CD4-positive, alpha-beta memory T cell (primary cell): ENCODE measurements at places on chromosomes 7 and 10.

- no peak for DNase-seq
Observed at GRCh38 chr10:78236416-78237015, 202.9 kb downstream of the RPS24 start.

DNA sequence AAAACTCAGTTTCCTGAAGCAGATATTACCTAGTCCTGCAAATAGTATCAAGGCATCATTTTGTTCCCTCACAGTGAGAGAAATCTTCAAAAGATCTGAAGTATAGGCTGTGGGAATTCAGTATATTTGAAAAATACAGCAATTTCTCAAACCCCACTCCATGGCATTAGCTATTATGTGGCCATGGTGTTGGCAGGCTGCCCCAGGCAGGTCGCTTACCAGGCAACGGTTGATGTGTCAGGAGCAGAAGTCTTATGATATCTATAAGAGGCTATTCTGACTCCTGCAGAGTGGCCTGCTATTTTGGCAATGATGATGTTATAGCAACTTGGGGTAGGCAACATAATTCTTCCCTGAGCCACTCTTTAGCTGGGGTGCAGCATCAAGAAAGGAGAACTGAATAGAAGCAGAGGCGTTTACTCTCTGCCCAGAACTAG is 187.9 kb downstream of the PLXDC2 start:
- DNase-seq = no peak

DNA sequence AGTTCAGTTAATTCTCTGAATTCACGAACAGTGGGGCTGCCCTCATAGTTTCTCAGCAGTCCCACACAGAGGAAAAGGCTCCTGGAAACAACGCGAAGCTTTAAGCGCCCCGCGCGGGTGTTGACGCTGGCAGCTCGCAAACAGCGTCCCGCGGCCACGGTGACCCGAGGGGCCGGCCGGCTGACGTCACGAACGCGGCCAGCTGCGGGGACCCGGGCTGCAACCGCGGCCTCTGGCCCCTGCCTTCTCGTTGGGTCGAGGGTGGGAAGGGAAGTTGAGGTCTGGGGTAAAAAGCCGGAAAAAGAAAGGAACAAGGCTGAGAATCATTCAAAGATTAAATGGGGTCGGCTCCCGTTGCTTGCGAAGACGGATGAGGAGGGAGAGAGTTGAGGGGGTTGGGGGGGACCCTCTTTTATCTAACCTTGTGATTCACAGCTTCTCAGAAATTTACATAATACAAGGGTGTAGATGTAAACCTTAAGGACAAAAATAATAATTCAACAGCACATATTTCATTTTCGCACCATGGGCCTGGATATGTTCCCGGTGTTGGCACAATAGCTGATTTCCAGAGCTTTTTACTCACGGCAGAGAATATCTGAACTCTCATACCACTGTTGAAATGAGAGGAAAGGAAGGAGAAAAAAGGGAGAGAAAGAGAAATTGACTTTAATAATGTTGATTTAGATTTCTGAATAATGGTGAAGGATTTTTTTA is 7.3 kb upstream of the FEZF1 start:
- DNase-seq = no peak

GRCh38 chr7:28700790-28701203 is 257.3 kb downstream of the TRIL start:
- DNase-seq = no peak

DNA sequence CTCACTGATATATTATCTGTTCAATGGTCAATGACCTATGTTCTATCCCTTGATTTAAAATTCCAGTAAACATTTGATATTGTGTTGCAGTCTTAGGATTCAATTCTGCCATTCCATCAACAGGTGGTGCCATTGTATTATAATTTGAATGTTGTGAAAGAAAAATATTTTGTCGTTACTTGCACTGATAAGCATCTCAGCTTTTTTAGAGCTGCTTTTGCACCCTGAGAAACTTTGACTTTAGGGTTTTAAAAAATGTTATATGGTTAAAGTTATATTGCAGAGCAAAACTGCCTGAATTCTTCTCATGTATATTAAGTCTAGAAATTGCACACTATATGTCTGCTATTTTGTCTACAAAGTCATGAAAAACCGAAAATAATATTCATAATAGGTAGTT is 18.8 kb upstream of the MINDY3 start:
- peak; percentile 30 for DNase-seq

- DNase-seq = no peak
Observed at GRCh38 chr10:287814-288213, 152.6 kb downstream of the ZMYND11 start.

DNA sequence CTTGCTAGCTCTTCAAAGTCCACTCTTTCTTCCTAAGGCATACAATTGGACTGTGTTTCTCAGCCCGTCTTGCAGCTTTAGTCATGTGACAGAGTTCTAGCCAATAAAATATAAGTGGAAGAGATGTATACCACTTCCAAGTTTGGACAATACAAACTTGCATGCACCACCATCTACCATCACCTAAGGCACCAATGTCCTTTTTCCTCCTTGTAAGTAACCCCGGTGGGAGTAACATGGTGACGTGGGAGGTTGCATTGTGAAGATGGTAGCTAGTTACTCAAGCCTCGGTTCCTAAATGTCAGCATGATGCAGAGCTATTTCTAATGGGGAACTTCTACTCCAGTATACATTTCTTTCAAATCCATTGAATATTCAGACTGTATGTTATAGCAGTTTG is 5.3 kb upstream of the CACNB2 start:
- no peak for DNase-seq

DNA sequence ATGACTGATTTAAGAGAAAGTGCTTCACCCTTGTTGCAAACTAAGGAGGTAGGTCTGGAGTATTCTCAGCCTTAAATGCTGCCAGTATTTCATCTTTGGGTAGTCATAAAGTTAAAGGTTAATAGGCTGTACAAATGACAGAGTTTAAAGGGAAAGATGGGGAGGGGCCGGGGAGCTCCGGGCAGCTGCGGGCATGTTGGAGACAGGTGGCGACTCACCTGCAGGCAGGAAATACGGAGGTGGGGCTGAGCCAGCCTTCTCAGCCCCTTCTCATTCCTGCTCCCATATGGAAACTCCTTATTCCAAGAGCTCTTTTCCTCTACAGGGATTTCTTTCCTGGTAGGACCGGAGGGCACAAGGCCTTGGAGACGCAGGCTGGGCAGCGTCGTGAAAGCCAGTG is 31.8 kb upstream of the HMX3 start:
- no peak for DNase-seq

- DNase-seq = no peak
Observed at GRCh38 chr10:43735907-43736306, 87.2 kb upstream of the ZNF32 start.

GRCh38 chr7:51234139-51234538 is 82.5 kb downstream of the COBL start:
- DNase-seq = no peak

- no peak for DNase-seq
Observed at GRCh38 chr7:155925682-155926081, 113.4 kb upstream of the SHH start.

DNA sequence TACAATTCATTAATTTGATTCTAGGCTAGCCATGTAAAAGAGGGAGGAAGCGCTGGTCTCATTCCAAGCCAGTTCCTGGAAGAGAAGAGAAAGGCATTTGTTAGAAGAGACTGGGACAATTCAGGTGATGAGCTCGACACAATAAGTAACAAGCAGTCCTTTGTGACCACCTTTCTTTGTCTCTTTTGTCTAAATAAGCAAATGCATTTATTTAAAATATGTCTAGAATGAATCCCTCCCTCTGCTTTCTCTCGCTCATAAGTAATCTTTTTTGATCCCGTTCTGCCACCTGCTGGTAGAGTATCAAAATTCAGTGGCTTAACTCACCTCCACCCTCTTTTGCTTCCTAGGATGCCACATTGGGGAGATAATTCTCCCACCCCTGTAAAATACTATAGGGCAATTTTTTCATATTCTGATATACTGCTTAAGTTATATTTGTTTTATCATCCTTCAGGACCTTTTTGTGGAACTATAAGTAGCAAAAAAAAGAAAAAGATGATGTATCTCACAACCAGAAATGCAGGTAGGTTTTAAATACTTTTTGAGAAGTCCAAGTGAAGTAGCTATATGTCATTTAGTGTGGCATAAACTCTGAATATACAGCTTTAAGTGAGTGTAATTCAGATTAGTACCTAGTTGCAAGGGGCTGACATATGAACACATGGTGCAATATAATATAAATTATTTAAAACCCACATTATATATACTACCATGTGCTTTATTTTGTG is 91.5 kb downstream of the GSDME start:
- peak; percentile 31 for DNase-seq

- no peak for DNase-seq
Observed at GRCh38 chr7:117478836-117479224, 995 bp upstream of the CFTR start.

- no peak for DNase-seq
Observed at GRCh38 chr10:11282156-11282555, 264.5 kb downstream of the CELF2 start.

DNA sequence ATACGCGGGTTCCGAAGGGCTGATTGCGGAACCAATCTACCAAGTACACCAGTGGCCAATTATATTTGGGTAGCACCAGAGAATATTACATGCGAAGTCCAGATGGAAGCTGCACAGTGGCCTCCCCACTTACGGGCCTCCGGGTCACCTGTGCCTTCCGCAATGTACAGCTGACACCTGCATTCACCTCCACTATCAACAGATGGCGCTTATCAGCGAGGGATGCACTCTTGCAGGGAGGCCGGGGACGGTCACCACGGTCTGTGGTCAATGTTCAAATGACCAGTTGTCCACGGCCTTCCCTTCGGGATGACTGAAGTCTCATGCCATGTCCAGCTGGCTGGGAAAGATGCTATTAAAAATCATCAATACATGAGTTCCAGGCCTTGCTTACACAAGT is 47.6 kb downstream of the SLIT1 start:
- DNase-seq = no peak

- no peak for DNase-seq
Observed at GRCh38 chr10:15791816-15792524, 68.3 kb downstream of the MINDY3 start.

- DNase-seq = no peak
Observed at GRCh38 chr7:131425992-131426391, 98.3 kb downstream of the MKLN1 start.

DNA sequence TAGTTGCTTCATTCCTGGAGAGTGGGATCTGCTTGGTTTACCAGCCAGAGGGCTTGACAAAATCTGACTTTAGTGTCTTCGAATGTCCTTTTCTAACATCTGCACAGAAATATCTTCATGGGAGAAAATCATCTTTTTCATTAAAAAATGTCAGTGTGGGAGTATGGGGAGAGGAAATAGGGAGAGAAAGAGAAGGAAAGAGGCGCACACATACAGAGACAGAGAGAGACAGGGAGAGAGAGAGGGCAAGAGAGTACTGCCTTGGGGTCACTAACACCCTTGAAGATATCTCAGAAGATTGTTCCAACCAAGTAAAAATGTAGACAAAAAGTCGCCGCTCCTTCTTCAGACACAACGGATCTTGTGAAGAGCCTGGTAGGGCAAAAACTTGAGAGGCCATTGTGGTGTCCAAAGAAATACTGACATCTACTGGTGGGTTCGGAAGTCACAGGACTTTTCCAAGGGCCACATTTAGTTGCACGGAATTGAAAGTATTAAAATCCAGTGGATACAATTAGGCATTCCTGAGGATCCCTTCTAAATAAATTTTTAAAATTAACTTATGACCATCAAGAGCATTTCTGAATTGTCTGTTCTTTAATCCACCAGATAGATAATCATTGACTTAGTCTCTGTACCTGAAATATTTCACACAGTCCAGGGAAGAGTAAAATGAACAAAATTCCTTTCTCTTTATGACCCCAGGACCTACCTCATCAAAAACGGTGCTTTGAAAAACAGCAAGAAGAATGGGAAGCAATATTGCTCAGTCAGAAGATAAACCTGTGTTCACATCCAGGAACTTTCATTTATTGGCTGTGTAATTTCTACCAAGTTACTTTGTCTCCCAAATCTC is 29.7 kb downstream of the VIM start:
- peak; percentile 71 for DNase-seq

DNA sequence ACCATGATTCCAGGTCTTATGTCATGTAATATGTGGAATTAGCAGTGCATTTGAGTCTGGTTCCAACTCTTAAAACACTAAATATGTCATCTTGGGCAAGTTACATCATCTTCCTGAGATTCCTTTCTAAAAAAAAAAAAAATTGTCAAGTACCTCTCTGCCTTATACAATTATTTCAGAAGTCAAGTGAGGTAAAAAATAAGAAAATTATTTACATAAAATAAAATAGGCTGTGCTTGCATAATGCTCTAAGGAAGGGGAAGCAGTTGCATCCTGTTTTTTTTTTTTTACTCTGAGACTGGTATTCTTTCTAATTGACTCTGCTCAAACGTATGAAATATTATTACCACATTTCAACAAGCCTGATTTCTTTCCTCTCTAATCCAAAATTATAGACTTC is 55.1 kb upstream of the SEMA3A start:
- no peak for DNase-seq

DNA sequence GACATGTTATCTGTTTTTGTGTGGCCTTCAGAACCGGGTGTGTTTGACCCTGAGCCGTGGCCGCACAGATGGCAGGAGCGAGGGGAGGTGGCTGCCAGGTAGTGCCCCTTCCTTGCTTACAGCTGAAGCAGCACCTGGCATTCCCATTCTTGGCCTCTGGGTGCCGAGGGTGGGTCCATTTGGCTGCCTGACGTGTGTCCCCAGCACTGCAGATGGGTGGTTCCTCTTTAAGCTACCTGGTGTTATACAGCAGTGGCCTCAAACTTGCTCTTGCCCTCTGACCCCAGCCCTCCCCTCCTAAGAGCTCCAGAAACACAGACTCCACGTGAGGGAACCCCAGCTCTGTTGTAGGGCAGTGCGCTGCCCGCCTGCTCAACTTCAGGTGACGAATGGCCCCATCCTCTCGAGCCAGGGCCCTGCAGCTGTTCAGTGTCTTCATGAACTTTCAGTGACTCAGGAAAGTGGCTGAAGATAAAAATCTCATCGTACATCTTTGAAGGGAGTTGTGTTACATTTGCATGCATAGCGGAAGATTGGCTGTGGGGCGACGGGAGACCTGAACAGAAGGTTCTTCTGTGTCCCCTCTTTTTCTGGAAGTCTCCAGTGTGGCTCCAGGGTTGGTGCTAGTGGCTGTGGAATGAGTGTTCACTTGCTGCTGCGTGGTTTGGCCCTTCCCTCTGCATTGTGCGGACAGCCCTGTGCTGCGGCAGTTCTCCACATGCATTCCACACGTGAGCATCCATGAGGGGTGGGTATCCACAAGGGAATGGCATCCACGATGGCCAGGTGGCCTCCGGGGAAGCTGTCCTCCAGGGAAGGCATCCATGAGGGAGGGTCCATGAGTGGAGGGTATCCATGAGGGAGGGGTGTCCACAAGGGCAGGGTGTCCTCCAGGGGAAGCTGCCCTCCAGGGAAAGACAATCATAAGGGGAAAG is 91.6 kb downstream of the INPP5A start:
- DNase-seq = no peak

- no peak for DNase-seq
Observed at GRCh38 chr10:1516492-1517165, 220.7 kb downstream of the ADARB2 start.

DNA sequence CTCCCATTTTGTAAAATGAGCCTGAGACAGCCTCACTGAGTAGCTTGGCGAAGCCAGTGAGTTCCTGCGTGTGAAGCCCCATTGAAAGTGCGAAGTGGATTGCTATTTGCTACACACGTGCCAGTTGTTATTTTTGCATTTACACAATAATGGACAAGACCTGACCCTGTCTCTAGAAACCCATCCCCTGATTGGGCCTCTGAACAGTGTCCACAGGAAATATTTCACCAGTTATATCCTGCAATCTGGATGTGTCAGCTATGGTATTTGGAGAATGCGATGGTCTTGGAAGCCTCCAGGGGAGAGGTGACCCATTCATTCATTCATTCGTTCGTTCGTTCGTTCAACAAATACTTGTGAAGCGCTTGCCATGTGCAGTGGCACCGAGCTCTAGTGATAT is 37.1 kb downstream of the COL13A1 start:
- no peak for DNase-seq
